ENCODE measurements at places on chromosomes 5 and 9.

GRCh38 chr9:69295872-69296552 lies 29.0 kb upstream of the ENTREP1 start:
- DNase-seq, result no peak

- DNase-seq, result no peak
Measured at GRCh38 chr9:33082538-33083326, 6.3 kb upstream of the SMU1 start.

DNA sequence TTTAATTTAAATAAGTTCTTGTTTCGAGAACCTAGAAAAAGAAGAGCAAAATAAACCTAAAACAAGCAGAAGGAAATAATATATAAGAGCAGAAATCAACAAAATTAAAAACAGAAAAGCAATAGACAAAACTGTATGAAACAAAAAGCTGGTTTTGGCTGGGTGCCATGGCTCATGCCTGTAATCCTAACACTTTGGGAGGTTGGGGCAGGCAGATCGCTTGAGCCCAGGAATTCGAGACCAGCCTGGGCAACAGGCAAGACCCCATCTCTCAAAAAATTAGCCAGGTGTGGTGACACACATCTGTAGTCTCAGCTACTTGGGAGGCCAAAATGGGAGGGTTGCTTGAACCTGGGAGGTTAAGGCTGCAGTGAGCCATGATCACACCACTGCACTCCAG lies 59.2 kb upstream of the OTP start:
- no peak for DNase-seq

DNA sequence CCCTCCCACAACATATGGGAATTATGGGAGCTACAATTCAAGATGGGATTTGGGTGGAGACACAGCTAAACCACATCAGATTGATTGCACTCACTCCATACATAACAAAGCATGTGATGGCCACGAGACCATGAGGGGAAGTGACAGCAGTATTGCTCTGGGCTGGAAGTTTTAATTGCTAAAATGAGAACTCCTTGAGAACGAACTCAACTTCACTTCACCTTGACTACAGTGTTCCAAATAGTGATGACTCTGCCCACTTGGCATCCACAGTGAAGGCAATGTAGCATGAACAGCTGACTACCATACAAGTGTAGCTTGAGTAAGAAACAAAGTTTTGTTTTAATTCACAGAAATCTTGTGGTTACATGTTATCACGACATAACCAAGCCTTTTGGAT lies 739 bp upstream of the SPINK7 start:
- DNase-seq, result no peak

Measured in stimulated activated CD8-positive, alpha-beta memory T cell treated with anti-CD3 and anti-CD28 coated beads, Interleukin-15, amount 100 ng/mL, for 24 hours (primary cell).